Stimulated activated CD8-positive, alpha-beta memory T cell treated with anti-CD3 and anti-CD28 coated beads, Interleukin-15, amount 100 ng/mL, for 48 hours (primary cell): ENCODE measurements at places on chromosomes 4 and X.
A peak's percentile ranks its signal among the peaks of the same experiment; 100 is the strongest.

GRCh38 chr4:182193311-182193710, 49.9 kb upstream of the TENM3 start:
- DNase-seq = no peak

DNA sequence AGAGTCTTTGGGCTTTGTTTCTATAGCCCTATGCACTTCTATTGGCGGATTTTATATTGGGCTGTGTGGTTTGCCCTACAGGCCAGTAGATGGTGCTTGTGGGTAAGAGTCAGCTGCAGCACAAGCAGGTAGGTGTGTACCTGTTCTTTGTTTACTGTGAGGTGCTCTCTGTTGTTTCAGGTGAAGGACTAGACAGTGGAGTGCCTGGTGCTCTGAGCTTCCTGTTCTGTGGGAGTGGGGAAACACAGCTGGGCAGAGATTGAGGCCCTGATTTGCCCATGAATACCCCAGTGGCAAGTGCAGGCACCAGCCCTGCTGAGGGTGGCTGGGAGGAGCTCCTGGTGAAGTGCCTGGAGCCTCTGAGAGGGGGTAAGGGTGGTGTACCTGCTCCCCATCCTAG, 26.3 kb upstream of the UCP1 start:
- no peak for DNase-seq

DNA sequence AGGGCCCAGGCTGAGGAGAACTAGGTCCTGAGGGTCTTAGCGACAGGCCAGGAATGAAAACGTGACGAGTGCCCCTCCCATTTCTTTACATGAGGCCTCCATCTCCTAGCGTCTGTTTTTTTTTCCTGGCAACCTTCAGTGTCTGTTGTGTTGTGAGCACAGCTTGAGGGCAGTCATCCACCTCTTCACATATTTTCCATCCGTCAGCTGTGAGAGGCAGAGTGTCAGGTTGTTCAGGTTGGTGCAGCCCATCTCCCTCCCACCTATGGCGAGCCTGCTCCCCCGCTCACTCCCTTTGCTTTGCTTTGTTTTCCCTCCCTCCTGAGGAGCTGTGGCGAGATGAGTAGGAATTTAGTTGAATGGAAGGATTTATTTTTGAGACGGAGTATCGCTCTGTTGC, 51.7 kb upstream of the CHRNA9 start:
- no peak for DNase-seq

DNA sequence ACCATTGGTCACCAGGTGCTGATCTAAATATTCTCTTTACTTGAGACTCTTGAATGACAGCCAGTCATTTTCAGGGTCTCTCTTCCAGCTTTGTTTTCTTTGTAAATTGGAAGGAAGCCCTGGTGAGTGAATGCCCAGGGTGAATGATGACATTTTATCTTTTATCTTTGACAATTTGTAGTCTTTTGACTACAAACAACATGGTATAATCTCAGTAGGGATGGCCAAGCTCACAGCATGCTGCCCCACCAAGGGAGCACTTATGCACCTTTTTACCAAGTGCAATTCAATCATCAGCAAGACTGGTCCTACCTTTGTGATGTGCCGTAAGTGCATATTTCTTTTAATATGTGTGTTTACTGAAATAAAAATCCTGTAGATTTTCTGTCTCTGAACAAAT, 5.7 kb downstream of the AFM start:
- DNase-seq = no peak

DNA sequence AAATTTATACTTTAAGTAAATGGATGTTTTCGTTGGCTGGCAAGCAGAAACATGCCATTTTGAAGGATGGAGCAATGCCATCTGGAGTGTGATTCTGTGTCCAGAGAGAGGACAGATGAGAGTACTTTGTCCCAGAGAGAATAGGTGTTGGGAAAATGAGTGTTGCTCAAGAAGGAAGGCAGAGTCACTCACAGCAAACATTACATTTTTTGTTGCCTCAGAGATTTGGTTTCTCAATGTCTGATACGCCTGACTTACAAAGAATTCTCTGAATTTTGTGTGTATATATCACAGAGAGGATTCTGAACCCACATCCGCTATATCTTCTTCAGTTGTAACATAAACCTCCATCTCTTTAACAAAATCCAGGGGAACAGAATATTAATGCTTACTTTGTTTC, 102.8 kb upstream of the PCDH18 start:
- DNase-seq = no peak

- no peak for DNase-seq
These were observed 3.1 kb upstream of the MSMO1 start for GRCh38 chr4:165324236-165324917.

DNA sequence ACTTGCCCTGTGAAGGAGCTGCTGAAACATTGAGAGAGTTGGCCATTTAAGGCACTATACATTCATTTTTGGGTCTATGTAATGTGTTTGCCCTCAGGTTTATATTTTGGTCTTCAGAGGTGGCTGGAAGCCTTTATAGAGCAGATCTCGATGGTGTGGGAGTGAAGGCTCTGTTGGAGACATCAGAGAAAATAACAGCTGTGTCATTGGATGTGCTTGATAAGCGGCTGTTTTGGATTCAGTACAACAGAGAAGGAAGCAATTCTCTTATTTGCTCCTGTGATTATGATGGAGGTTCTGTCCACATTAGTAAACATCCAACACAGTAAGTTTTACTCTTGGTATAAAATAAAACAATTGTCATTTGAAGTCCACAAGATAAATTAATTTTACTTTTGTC, 31.1 kb downstream of the EGF start:
- no peak for DNase-seq

DNA sequence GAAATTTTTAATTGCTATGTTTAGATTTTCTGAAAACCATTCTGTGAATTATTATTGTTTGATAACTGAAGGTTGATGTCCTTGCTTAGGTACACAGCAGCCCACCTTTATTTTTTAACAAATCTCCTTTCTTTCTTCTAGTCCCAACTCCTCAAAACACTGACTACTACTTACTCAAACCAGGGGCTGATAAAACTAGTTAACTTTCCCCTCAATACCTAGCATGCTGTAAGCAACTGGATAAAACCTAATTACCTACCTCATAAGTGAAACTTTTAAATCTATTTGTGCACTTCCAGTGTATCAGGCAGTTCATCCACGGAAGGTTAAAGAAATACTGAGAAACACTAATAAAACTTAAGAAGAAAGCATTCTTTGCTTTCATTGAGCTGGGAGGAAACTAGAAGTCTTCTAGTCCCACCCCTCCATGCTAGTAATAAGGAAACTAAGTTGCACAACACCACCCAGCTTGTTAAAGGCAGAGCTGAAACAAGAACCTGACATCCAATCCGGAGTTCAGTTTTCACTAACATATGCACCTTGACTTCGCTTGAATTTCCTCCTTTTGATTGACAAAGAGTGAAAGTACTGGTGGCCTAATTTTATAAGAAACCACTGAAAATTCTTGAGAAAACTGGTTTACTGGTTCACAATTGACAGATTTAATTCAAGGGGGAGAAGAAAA, 180.2 kb upstream of the TET2 start:
- peak; percentile 34 for DNase-seq

GRCh38 chr4:182451441-182451840, 208.2 kb downstream of the TENM3 start:
- DNase-seq = no peak

- DNase-seq = no peak
These were observed 140.4 kb upstream of the GRID2 start for GRCh38 chr4:92163348-92163747.

GRCh38 chrX:131216828-131217227, 72.3 kb downstream of the IGSF1 start:
- no peak for DNase-seq

GRCh38 chrX:8424912-8425311, 39.7 kb upstream of the VCX3B start:
- DNase-seq = no peak

GRCh38 chrX:11397680-11398079, 104.5 kb downstream of the AMELX start:
- DNase-seq = no peak

- no peak for DNase-seq
These were observed 42.4 kb upstream of the NOCT start for GRCh38 chr4:138972956-138973801.

DNA sequence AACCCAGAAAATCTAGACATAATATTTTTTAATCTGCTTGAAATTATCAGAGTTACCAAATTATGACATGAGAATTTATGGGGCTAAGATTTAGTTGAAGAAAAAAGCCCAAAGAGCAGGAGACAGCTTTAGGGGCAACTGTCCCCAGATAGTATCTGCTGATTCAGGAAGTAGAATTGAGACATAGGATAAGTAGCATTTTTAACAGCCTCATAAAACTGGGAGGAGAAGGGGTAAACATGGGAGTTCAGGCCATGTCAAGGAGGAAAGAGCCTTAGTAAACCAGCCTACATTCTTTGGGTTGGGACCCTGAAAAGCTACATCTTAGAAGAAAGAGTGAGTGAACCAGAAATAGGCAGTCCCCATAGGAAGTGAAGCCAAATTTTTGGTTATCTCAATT, 9.7 kb upstream of the RAB28 start:
- no peak for DNase-seq

- DNase-seq = no peak
These were observed 1039.9 kb downstream of the GLUD2 start for GRCh38 chrX:122087341-122087740.

GRCh38 chr4:10403633-10404445, 53.4 kb downstream of the ZNF518B start:
- no peak for DNase-seq

GRCh38 chr4:78355306-78355705, 196.3 kb upstream of the ANXA3 start:
- no peak for DNase-seq

DNA sequence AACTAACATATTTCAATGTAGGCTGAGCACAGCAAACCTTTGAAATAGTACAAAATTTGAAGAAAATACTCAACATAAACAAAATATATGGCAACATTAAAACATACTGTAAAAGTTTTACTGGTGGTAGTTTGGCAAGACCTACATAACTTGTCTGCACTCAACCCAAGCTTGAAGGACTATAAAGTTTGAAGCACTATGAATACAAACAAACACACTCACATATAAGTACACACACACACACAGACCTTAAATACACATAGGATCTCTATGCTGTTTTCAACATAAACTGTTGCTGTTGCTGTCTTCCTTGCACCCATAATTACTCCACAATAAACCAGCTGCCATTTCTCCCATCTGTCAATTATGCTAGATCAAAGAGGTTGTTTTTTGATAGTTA, 589.6 kb downstream of the IL15 start:
- DNase-seq = no peak

- DNase-seq = peak; percentile 40
These were observed 145.6 kb upstream of the RBPJ start for GRCh38 chr4:26175006-26175786.

- DNase-seq = no peak
These were observed 318.9 kb upstream of the GATB start for GRCh38 chr4:152079543-152080293.

- DNase-seq = no peak
These were observed 67.5 kb upstream of the CXCL13 start for GRCh38 chr4:77538144-77538543.

- DNase-seq = no peak
These were observed 33.6 kb upstream of the MSN start for GRCh38 chrX:65633826-65634225.

DNA sequence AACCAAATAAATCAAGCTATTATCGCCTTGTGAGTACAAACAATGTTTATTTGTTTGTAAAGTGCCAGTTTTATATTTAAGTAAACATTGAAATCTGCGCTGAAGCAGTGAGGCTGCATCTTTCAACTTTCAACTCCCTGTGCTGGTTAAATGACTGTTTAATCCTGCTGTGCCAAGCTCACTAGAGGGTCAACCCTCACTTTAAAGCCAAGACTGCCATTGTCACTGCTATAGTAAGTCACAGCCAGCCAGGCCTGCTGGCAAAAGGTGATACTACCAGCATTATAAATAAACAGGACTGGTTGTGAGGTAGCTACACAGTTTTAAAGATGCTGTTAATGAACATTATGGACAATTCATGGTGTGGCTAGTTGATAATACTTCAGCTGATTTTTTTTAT, 34.6 kb downstream of the EFHC2 start:
- DNase-seq = no peak

- DNase-seq = no peak
These were observed at the start of gene KLHL4 for GRCh38 chrX:87517571-87518141. KLHL4 (plus strand) TSS chrX:87517802; CDS start chrX:87517894, 92 bp downstream.
